Skeletal muscle cell (primary cell): ENCODE measurements at places on chromosomes 3 and 15.

DNA sequence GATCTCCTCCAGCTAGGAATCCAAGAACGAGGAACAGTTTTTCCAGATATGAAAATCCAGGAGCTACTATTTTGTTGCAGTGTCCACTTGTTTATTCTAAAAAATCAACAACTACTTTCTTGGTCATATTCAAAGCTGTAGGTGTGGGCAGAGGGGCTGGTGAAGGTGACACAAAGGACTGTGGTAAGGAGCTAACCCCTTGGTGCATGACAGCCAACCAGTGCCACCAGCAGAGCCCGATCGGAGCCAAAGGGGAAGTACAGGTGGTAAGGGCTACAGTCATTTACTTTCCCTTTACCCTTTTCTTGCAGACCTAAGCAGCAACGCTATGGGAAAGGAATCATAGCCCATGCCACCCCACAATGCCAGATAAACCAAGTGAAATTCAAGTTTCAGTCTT lies 30.7 kb downstream of the PLA1A start:
- DNase-seq, result no peak

GRCh38 chr15:42111924-42112323 lies 17.6 kb upstream of the PLA2G4D start:
- DNase-seq, result no peak

GRCh38 chr15:71346464-71346863 lies 231.2 kb downstream of the THSD4 start:
- no peak for DNase-seq

- DNase-seq, result no peak
Measured at GRCh38 chr15:73244333-73244732, 124.4 kb downstream of the HCN4 start.
